ENCODE measurements at places on chromosomes 13 and 19. TPM values are rescaled to one million over a fixed set of nuclear protein-coding genes. Genes with fewer than 3 reads are reported as not detected.

- no peak for DNase-seq
Observed at GRCh38 chr13:38753878-38754277, 67.0 kb downstream of the FREM2 start.

GRCh38 chr13:44763615-44764301 is 187.6 kb upstream of the TSC22D1 start:
- DNase-seq = no peak

DNA sequence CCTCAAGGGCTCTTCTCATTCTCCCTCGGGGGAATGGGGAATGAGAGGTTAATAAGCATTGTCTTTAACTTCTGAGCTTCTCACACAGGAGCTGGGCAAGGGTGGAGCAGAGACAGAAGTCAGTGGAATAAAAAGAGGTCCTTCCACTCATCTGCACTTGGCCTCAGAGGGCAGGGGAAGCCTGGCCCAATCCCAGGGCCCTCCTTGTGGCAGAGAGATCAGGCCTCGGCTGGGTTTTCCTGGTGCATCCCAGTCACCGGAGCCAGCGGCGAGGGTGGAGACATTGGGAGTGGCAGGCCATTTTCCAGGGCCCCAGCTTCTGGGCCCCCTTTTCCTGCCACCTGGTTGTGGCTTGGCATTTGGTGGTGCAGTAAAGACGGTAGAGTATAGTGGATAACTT is 10.6 kb downstream of the CALM3 start:
- DNase-seq = no peak

GRCh38 chr19:40907968-40908735 is 26.1 kb upstream of the CYP2A7 start:
- DNase-seq = peak; percentile 35

DNA sequence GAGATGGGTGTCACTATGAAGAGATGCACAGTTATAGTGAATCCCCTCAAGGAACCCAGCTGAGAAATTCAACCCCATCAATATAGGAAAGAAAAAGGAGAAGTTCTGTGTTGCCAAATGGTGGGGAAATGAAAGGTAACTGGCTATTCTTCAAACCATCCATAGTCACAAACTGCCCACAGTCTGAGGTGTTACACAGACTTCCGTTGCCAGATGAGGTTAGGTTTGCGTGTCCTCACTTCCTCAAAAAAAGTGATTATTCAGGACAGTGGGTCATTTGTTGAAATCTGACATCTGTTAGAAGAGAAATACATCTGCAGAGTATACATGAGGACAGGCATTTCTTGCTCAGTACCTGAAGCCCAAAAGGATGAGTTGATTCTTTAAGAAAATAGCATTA is 9.0 kb downstream of the SIGLEC5 start:
- DNase-seq = no peak

- no peak for DNase-seq
Observed at GRCh38 chr13:58318495-58319167, 687.1 kb downstream of the PCDH17 start.

GRCh38 chr13:40787062-40787461 is 2.3 kb upstream of the SLC25A15 start:
- DNase-seq = no peak

DNA sequence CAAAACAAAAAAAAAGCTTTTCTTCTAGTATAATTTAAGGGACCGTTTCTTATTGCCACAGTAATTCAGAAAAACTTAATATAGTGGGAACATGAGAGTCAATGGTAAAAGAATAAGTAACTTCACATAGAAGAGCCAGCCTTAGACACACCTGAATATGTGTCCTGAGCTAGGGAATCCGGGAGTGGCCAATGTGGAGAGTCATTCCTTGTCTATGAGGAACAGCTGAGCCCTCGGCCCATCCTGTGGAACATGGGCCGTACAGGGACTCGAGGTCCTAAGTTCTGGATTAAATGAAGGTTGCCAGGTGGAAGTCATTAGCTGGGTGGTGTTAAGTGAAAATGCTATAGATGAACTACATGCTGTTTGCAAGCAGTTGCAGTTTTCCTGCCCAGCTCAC is 32.2 kb downstream of the EFNB2 start:
- no peak for DNase-seq

DNA sequence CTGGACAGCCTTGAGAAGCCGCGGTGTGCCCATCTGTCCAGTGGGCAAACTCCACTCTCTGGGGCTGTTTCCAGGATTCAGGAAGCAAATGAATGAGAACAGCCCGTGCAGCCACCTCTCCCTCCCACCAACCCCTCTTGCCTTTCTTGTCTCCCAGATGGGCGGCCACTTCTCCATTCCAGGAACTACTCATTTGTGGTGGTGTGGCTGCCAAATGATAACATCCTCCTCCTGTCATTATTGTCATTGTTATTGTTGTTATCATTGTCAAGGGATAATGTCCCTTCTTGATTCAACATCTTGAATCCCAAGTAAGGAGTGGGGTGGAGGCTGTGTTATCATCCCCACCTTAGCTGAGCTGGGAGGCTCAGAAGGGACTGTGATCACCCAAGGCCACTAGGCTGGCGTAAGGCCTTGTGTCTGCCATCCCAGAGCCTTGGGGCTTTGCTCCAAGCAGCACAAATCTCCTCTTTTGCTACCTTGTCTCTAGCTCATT is 1.6 kb downstream of the DNM2 start:
- no peak for DNase-seq

DNA sequence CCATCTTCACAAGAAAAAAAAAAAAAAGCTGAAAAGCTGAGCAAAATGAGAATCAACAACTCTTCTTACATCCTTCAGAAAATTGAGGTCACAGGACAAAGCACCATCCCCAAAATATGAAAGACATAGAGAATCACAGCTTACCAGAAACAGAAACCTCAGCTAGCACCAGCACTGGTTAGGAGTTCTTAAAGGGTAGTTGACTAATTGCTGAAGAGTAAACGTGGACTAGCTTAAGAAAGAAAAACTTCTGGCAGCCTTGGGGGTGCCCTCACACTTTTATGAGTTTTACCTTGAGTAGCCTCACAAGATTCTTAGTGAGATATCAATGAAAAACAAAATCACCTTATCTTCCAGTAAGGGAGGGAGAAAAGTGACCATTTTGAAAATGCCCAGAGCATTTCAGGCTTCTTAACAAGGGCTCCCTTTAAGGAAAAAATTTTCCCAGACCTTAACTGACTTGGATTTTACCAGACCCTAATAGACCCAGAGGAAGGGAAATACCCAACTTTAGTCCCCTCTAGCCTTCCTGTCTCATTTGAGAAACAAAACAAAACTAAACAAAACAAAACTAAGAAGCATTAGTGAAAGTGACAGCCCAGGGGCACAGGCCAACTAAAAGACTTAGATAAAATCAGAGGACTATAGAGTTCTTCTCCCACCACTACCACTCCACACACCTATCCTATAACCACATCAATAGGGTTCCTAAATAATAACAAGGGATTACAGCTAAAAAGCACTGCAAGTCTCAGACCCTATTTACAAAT is 888.6 kb downstream of the DIAPH3 start:
- no peak for DNase-seq

The KIR2DL4 gene
- not detected for total RNA-seq

The GPR12 gene
- not detected for total RNA-seq

The FGF21 gene
- 55.3 TPM for total RNA-seq

The EDDM13 gene
- total RNA-seq = not detected

The ZNF578 gene
- 0.17 TPM for total RNA-seq

The ERICH4 gene
- total RNA-seq = not detected

The SHISA7 gene
- 0.04 TPM for total RNA-seq
